ENCODE measurements at places on chromosomes 3 and 15. TPM values are rescaled to one million over a fixed set of nuclear protein-coding genes. Genes with fewer than 3 reads are reported as not detected.

The P2RY1 gene
- 0.22 TPM for total RNA-seq

The GATM gene
- total RNA-seq, result 1.7 TPM

The PDIA5 gene
- 35.3 TPM for total RNA-seq

The NDUFB4 gene
- total RNA-seq, result 108 TPM

The SSUH2 gene
- not detected for total RNA-seq

The CRABP1 gene
- total RNA-seq, result not detected

The ARRDC4 gene
- 3.3 TPM for total RNA-seq

The MYZAP gene
- total RNA-seq, result 0.22 TPM

The FBXO45 gene
- total RNA-seq, result 21.4 TPM

The AGBL1 gene
- total RNA-seq, result not detected

The SNTN gene
- total RNA-seq, result not detected

GRCh38 chr3:59608356-59608755 is 558.5 kb upstream of the CFAP20DC start:
- DNase-seq, result no peak

DNA sequence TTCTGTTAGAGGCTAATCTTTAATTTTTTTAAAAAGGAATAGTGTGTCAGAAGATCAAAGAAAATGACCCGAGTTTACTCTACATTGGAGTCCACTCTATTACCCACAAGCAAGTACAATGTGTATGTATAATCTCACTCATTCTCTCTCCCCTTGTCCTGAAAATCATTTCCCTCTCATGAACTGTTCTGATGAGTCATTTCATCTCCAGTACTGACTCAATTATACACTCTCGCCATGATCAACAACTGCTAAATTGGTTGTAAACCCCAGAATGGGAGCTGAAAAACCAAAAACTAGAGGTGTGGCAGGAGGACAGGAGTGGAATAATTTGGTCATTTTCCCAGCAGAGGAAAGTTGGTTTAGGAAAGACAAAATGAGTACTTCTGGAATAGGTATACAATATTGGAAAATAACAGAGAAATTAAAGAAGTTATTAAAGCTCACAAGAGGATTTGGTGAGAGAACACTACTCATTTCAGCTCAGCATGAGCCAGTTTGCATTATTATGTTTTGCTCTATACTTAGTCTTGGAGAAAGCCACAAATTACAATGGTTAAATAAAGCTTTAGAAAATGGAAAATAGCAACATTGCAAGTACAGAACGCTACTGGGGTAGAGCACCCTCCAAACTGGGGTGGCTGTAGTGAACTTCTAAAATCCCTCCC is 144.3 kb upstream of the PFN2 start:
- no peak for DNase-seq

DNA sequence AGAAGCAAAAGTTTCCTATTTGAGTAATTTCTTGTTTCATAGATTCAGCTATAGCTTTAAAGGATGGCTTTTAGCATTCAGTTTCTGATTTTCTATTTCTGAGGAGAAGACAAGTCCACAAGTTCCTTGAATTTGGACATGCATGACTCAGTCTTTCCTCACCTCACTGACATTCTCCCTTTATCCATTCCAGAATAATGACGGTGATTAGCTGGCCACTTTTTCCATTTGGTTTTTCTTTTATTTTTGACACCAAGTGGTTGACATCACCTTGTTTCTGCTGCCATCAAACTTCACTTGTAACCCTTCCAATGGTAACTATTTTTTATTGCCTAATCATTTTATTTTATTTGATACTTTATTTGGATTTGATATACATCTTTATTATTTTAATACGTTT is 404.4 kb upstream of the KCNMB2 start:
- DNase-seq, result no peak

DNA sequence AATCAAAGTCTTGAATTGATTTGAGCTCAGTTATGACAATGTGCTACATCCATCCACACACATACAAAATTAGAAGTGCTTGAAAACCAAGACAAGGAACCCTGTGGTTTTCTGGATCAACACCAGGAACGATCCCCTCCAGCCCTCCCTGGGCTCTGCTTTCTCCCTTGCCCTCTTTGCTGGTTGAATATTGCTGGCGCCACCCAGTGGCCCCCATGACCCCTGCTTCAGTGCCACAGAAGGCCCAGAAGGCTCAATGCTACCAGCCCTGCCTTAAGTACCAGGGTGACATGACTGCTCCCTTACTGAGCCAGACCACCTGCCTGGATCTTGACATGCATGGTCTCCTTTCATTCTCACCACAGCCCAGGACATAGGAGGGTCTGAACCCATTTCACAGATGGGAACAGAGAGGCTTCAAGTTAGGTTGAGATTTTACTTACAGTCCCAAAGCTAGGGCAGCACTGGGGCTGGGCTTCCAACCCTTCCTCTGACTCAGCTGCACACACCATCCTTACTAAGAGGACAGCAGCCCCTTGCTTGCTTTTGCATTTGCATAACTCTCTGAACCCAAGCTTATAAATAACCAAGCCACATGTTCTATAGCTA is 15.0 kb downstream of the IL12A start:
- DNase-seq, result no peak

DNA sequence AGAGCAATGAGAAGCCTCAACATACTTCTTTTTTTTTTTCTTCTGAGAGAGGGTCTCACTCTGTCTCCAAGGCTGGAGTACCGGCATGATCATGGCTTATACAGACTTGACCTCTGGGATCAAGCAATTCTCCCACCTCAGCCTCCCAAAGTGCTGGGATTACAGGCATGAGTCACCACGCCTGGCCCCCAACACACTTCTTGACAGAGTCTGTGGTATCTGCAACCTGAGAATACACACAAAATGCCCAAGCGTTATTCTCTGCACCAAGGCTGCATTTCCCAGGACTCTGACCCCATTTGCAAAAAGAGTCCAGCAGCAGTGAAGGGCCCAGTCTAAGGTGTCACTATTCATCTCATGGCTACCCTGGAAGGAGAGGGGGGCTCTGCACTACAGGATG is 42.7 kb upstream of the BLM start:
- DNase-seq, result no peak

GRCh38 chr3:138187296-138188012 is at the start of gene ARMC8:
TSS of gene ARMC8 (plus strand) at chr3:138187301. CDS start at chr3:138187555, 254 bp downstream.
- DNase-seq, result no peak

- no peak for DNase-seq
Observed at GRCh38 chr3:141740349-141740748, 2.3 kb downstream of the RNF7 start.

DNA sequence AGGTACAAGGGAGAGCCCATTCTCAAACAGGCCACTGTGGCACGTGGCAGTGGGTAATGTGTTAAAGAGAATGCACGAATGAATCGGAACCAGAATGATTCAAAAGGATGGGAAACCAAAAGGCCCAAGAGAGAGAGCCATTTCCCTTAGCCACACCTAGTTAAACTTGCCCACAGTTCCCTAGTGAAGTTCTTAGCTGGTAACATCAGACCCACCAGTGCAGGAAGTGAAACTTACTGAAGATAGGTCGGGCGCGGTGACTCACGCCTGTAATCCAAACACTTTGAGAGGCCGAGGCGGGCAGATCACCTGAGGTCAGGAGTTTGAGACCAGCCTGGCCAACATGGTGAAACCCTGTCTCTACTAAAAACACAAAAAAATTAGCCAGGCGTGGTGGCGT is 97.1 kb downstream of the MEX3B start:
- DNase-seq, result no peak

- no peak for DNase-seq
Observed at GRCh38 chr15:84722628-84723027, 6.7 kb upstream of the SEC11A start.

DNA sequence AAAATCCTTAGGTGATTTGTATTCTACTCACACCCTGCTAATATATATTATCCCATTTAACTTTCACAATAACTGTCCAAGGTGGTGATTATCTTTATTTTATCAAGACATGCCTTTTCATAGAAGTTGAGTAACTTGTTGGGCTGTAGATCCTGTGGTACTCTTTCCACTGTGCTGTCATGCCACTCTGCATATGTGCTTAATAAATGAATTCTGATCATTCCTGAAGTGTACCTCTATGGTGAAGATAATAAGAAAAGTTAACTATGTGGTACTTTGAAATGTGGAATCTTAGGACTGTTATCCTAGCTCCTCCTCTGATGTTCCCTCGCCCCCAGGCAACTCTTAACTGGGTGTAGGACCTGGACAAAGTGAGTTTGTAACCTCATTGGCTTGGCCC is 5.2 kb downstream of the SNRK start:
- no peak for DNase-seq

DNA sequence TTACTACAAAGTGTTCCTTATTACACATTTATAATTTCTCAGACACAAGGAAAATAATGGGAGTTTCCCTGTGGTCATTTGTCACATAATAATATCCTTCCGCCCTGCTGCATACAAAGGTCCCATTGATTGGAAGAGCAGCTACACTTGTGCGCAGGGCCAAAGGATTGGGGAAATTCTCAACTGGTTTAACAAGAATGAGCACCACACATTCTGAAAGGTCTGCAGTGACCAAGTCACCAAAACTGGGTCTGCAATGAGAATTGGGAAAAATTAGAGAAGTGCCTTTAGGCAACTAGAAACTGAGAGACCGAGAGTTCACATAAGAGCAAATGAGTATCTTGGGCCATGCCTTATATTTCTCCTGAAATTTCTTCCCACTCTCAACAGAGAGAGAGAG is 98.2 kb upstream of the NR2F2 start:
- DNase-seq, result no peak

DNA sequence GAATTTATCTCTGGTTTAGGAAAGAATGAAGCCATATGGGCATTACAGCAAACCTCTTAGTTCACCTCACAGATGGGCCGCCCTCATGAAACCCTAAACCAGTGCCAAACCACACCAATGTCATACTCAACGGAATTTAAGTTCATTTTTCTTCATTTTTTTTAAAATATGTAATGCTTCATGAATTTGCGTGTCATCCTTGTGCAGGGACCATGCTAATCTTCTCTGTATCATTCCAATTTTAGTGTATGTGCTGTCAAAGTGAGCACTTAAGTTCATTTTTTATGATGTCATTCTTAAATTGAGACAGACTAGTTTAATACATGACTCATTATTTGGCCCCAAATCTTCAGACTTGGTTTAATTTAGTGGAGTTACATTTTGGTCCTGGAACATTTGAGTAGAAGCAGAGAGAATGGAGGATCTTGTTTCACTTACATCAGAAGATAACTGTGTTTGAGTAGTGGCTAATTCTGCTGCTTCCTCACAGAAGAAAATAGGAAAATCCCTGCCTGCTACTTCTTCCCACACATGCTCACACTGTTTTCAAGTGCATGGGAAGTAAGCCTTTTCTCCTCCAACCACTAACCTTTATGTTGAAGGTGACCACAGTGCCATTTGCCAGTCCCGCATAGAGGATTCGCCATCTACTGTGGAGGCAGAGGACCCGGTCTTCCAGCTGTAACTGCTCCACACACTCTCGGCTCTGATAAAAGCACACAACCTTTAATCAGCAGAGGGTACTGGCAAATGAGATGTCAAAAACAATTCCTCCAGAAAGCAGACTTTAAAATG is 63.3 kb downstream of the ZNF106 start:
- no peak for DNase-seq

DNA sequence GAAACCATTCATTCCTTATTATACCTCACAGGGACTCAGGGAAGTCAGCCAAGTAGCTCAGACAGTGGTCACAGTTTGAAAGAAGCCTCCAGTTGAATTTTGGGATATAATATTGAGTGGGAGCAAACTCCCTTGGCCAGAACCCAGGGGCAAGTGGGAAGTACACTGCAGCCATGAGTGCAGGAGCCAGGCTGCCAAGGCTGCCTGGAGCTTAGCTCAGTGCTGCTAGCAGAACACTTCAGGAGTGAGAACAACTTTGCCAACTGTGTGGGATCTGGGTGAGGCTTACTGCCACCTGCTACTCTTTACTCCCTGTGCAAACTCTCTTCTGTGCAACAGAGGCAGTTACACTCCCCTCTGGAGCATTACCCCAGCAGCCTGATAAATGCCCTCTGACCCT is 4.6 kb downstream of the OR5K3 start:
- DNase-seq, result no peak

DNA sequence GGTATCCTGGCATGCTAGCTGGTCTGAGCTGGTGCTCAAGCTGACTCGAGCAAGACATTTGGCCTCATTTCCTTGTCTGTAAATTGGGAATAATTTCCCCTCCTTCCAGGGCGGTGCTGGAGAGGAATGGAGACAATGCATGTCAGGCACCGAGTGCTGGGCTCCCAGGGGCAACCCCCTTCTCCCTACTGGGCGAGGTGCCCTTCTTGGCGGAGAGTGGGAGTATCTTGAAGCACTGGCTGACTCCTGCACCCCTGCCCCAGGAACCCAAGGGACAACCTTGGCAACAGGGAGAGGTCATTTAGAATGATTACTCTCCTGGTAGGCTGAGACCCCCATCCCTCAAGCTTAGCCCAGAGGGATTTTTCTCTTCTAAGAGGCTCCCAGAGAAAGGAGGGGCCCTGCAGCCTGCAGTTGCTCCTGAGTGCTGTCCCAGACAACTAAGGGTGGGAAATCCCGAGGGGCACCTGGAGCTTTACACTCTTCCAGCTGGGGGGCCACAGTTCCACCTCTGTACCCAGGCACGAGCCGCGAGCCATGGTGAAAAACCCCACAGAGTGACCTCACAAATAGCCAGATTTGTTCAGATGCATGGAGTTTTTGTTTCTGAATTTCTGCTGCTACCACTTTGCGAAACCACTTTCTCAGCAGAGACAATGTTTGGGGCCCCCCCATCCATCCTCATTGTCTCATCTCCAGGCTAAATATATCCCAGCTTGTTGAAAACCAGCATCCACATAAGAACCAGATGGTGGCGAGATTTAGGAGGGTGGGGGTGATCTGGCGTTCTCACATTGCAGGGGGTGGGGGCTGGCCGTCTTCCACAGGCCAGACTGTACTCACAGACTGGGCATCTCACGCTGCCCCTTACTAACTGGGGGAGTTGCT is 44.8 kb downstream of the ABTB1 start:
- DNase-seq, result no peak

- no peak for DNase-seq
Observed at GRCh38 chr3:151837057-151837456, 23.1 kb downstream of the AADAC start.

DNA sequence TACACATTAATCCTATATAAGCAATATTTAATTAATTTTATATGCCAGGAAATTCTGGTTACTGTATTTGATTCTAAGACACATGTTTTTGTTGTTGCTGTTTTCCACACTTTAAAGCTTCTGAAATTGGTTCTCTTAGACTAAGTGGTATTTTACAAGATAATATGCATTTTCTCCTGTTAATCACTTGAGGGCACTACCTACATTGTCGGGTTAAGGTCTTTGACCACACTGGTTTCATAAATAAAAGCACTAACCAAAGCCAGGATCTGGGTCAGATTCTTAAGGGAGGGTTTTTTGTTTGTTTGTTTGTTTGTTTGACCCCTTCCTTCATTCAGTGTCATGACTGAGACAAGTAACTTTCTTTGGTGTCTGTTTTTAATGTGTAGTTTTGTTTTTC is 590.2 kb downstream of the RBMS3 start:
- no peak for DNase-seq

GRCh38 chr3:64316971-64317370 is 91.7 kb upstream of the PRICKLE2 start:
- no peak for DNase-seq

GRCh38 chr3:45564172-45564571 is 30.4 kb upstream of the LIMD1 start:
- no peak for DNase-seq

- no peak for DNase-seq
Observed at GRCh38 chr3:5197022-5197421, 9.5 kb downstream of the EDEM1 start.

Measured in activated T-cell treated with anti-CD3 and anti-CD28 coated beads, Interleukin-2, amount 50 U/mL, for 4 hours (primary cell).